Naive thymus-derived CD8-positive, alpha-beta T cell (primary cell): ENCODE measurements at places on chromosomes 16 and 17. TPM values are rescaled to one million over a fixed set of nuclear protein-coding genes. Genes with fewer than 3 reads are reported as not detected.

Gene USP43
- polyA plus RNA-seq = not detected

DNA sequence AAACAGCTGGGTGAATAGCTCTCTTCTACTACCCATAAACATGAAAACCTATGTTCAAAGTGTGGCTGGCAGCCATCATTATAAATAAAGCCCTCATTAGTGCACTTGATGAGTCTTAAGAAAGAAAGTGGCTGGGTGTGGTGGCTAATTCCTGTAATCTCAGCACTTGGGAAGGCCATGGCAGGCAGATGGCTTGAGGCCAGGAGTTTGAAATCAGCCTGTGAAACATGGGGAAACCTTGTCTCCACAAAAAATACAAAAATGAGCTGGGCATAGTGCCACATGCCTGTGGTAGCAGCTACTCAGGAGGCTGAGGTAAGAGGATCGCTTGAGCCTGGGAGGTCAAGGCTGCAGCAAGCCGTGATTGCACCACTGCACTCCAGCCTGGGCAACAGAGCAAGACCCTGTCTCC lies 28.3 kb upstream of the APPBP2 start:
- no peak for DNase-seq

- DNase-seq = no peak
Observed at GRCh38 chr16:73499276-73499675, 451.3 kb upstream of the ZFHX3 start.

DNA sequence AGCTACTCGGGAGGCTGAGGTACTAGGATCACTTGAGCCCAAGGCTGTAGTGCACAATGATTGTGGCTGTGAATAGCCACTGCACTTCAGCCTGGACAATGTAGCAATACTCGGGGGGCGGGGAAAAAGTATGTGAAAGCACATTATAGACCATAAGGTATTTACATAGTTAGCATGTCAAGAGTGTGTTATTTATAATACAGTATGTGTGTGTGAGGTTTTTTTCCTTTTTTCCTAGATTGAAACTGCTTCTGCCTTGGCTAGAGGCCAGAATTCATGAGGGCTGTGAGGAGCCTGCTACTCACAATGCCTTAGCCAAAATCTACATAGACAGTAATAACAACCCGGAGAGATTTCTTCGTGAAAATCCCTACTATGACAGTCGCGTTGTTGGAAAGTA lies 30.5 kb downstream of the PTRH2 start:
- DNase-seq = no peak

DNA sequence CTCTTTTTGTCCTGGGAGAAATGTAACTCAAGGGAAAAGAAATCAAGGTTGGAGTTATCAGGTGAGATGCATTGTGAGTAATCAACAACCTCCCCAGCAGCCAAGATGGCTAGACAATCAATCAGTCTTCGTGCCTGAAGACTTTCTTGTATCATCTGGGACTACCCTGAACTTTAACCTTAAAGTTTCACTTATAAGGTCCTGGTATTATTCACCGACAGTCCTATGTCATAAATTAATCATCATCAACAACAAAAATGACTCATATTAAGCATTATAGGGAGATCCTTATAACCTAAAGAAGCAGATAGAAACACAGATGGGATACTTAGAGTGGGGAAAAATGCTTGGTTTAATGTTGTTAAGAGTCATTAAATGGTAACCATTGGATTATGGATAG lies 7.7 kb upstream of the TEKT3 start:
- DNase-seq = no peak

Gene TNRC6C
- 8.6 TPM for polyA plus RNA-seq

Gene TBC1D24
- 2.6 TPM for polyA plus RNA-seq

GRCh38 chr17:39935909-39936308 lies 8.4 kb downstream of the LRRC3C start:
- no peak for DNase-seq

GRCh38 chr16:74463888-74464287 lies 42.6 kb upstream of the CLEC18B start:
- DNase-seq = no peak

Gene NPIPB2
- polyA plus RNA-seq = 1.1 TPM

DNA sequence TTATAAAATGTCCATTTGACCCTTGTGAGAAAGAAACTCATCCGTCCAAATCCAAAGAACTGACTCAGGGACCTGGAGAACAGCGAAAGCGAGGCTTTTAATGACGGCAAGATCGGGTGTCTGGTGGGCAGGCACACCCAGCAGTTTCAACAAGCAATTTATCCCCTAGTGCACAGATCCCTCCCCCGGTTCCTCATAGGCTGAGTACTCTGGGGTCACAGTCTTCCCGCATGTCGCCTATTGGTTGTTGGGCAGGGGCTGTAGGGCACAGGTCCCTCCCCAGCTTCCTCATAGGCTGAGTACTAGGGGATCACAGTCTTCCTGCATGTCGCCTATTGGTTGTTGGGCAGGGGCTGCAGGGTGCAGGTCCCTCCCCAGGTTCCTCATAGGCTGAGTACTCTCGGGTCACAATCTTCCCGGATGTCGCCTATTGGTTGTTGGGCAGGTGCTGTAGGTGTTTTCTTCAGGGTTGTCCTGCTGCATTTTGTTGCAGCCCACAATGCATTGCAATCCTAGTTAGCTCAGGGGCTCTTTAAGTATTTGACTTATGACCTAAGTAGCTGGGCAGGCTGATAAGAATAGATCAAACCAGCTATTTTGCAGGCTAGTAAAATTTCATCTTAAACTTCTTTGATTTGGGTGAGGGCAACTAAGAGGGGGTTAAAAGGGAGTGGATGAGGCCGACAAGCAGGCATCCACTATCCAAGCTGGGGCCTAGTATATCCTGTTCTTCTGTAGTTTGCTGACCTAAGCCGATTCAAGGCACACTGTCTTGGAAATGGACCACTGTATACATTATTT lies 3.6 kb upstream of the UTS2R start:
- DNase-seq = no peak

Gene SHISA9
- not detected for polyA plus RNA-seq

GRCh38 chr16:50202926-50203624 lies 50.0 kb downstream of the TENT4B start:
- no peak for DNase-seq

- DNase-seq = no peak
Observed at GRCh38 chr16:84283314-84284153, 11.1 kb upstream of the WFDC1 start.

DNA sequence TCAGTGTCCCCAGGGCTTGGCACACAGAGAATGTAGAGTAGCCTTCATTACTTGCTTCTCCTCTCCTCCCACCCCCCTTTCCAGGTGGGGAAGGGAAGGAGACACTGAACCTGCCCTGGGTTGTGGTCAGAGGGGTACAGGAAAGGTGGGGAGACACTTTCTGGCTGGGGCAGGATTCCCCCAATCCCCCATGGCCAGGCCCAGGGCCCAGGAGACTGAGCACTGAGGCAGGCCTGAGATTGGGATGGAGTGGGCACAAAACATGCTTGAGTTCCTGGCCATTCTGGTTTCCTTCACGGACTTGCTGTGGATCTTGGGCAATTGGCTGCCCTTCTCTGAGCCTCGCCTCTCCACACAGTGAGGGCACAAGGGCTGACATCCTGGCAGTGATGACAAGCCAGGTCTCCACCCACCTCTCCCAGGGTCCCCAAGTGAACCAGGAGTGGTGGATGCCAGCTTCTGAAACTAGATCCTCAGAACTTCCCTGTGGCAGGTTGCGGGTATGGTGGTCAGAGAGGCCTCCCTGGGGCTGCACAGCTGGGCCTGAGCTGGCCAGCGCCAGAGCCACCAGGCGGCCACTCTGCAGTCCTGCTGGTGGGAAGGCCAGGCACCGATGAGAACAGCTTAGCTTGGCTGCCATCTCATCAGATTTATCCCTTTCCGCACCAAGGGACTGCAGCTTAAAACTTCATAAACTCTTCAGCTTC lies 9.3 kb downstream of the ZNF629 start:
- DNase-seq = no peak

GRCh38 chr17:42253578-42253977 lies 22.6 kb downstream of the STAT5B start:
- DNase-seq = no peak

DNA sequence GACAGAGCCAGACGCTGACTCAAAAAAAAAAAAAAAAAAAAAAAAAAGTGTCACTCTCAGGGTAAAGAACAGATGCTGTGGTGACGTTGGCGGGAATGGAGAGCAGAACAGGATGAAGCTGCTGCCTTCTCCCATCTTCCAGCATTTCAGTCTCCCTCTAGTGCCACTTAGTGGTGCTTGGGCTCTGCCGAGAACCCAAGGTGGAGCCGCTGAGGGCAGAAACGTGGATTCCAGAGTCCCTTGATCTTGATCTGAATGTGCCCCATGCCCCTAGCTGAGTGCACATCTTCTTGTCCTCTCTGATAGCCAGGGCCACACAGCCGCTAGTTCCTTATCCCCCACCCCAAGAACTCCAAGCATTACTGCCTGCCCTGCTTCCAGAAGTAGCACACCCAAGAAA lies 43.2 kb upstream of the FA2H start:
- no peak for DNase-seq

DNA sequence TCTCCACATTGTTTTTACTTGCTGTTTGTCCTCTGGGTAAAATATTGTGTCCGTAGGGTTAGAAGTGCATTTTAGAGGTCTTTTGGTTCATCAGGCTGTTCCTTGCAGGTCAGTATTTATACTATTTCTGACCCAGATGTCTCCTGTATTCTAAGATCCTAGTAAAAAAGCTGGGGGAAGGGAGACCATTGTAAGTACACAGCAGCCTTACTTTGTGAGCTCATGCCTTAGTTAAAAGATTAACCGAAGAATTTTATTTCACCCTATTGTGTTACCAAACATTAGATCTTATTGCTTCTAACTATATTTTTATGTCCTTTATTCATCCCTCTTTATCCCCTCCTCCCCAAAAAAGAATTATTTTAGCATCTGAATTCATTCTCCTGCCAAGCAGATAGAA lies 444.1 kb upstream of the RBFOX1 start:
- no peak for DNase-seq

GRCh38 chr16:26457095-26457494 lies 609.6 kb upstream of the C16orf82 start:
- DNase-seq = no peak

DNA sequence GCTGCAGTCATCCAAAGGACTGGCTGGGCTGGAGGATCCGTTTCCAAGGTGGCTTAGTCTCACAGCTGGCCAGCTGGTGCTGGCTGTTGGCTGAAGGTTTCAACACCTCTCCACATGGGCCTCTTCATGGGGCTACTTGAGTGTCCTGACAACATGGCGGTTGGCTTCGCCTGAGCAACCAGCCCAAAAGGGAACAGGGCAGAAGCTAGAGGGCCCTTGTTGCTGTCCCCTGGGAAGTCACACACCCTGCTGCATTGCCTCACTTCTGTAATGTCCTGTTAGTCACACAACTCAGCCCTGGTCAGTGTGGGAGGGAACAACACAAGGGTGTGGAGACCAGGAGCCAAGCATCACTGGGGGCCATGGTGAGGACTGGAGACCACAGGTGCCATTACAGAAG lies 36.6 kb downstream of the C16orf78 start:
- DNase-seq = no peak

- DNase-seq = no peak
Observed at GRCh38 chr17:10384175-10384574, 11.4 kb upstream of the MYH13 start.

GRCh38 chr17:12979246-12979645 lies 38.6 kb downstream of the ELAC2 start:
- DNase-seq = no peak

- DNase-seq = peak; percentile 75
Observed at GRCh38 chr17:1486802-1487695, 5.4 kb downstream of the MYO1C start.

GRCh38 chr17:65509032-65509431 lies 52.4 kb downstream of the AXIN2 start:
- DNase-seq = no peak

- no peak for DNase-seq
Observed at GRCh38 chr16:66294507-66294906, 72.0 kb upstream of the CDH5 start.

Gene EPX
- not detected for polyA plus RNA-seq

GRCh38 chr17:64273006-64273405 lies 9.9 kb upstream of the TEX2 start:
- DNase-seq = no peak

- no peak for DNase-seq
Observed at GRCh38 chr17:76208120-76208519, 32.2 kb downstream of the RNF157 start.

- DNase-seq = no peak
Observed at GRCh38 chr17:79657861-79658810, 47.3 kb upstream of the RBFOX3 start.
